ENCODE measurements at places on chromosomes 2 and 18. TPM values are rescaled to one million over a fixed set of nuclear protein-coding genes. Genes with fewer than 3 reads are reported as not detected.

DNA sequence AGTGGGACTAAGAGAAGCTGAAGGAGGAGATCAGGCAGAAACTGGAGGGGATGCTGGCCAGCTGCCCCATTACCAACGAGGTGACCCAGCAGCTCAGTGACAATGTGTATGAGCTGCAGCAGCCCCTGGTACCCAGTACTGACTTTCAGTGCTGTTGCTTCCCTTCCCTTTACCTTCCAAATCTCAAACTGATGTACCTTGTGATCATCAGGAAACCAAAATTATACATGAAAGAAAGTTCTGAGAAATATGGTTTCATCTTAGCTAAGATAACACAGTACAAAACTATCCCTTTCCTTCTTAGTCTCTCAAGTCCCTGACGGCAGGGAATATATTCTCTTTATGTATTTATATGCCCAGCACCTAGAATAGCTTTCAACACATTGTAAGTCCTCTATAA, 52.3 kb upstream of the CERS6 start:
- no peak for DNase-seq

DNA sequence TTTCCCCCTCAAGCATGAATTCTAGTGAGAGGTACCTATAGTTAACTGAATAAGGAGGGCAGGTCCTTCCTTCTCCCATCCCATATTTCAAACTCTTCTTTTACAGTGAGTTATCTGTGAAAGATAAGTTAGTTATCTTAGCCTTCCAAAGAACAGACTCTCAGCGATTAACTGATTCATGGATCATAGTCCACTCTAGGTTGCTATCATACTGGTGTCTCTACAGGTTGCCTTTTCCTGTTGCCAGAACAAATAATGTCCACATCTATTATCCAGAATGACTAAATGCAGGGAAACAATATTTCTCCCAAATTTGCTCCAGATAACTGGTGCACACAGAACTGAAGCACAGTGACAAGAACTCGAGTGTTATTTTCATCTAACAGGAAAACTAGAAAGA, 68.3 kb downstream of the MEP1B start:
- no peak for DNase-seq

DNA sequence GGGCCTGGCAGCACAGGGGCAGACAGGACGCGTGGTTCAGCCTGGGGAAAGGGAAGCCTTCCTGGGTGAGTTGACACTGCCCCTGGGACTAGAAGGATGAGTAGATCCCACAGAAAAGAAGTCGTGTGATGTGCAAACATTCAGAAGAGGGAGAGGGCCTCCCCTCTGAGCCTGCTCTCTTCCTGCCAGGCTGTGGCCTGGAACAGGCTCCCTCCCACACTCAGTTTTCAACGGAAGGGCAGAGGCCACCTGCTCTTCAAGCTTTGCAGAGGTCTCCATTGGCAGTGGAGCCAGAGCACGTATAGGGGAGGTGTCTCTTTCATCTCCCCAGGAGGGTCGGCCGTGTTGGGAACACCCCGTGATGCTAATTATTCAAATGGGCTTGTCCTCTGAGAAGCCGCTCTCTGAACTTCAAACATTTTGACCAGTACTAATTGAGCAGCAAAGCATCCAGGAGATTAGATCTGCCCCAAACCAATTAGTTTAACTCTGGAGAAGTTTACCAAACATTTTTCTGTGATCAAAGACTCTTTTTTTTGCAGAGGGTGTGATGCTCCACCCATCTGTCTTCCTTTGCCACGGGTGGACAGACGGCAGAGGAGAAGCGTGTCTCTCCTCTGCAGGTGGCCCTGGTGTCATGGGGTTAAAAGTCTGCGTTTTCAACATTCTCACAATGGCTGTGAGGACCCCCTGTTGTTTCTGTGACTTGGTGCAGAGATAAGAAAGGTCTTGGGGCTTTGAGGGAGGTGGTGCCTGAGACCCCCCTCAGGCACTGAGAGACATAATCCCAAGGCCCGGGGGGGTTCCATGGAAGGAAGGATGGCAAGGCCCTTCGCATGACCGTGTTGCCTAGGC, 29.5 kb upstream of the ODC1 start:
- no peak for DNase-seq

GRCh38 chr2:84234103-84234502, 225.0 kb downstream of the SUCLG1 start:
- no peak for DNase-seq

DNA sequence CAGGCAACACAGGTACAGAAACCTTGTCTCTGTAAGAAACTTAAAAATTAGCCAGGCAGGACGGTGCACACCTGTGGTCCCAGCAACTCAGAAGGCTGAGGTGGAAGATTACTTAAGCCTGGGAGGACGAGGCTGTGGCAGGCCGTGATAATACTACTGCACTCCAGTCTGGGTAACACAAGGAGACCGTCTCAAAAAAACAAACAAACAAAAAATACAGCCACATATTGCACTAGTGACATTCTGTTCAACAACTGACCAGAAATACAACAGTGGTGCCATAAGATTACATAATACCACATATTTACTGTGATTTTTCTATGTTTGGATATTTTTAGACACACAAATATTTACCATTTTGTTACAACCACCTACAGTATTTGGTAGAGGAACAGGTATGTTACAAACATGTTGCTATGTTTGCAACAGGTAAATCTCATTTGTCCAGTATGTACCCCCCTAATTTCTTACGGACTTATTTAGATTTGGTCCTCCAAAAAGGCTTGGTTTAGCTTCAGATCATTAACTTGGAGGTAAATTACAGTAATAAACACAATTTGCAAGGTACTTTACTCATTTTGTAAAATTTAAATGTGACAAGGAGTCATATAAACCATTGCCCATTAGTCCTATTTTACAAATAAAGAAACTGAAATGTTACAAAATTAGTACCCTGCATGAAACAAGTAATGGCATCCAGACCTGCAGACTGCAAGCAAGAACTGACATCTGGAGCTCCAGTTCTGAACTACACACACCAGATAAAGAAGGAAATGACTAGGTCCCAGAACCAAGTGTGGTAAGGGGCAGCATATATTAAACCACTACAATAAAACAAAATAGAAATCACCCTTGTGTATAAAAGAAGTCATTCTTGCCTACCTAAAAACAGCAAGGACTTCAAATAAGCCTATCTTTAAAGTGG, 36.8 kb downstream of the TRIP12 start:
- DNase-seq = no peak

GRCh38 chr2:118294063-118294462, 205.8 kb downstream of the INSIG2 start:
- no peak for DNase-seq

DNA sequence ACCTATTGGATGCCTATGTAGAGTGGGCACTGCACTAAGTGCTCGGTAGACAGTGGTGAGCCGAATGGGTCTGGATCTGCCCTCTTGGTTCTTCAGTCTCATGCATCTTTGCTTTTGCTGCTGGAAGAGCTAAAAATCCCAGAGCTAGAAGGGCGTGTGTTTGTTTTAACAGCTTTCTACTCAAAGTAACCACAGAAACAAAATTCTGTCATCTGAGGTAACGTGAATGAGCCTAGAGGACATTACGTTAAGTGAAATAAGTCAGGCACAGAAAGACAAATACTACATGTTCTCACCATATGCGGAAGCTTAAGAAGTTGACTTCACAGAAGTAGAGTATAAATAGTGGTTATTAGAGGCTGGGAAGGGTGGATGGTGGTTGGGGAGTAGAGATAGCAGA, 119.8 kb downstream of the PLB1 start:
- no peak for DNase-seq

DNA sequence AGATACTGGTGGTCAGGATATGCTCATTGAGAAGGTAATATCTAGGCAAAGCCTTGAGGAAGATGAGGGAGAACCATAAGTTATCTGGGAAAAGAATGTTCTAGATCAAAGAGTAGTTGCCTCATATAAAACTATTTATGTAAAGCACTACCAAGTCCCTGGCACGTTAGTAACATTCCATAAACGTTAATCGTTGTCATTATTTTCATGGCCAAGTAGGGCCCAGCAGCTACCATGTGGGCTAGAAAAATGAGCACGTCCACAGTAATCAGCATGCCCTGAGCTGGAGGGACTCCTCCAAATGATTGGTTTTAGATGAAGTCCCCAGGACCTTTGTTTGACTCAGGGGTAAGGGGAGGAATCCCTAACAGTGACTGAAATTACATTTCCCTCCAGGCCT, 32.7 kb upstream of the AFTPH start:
- DNase-seq = peak; percentile 24

DNA sequence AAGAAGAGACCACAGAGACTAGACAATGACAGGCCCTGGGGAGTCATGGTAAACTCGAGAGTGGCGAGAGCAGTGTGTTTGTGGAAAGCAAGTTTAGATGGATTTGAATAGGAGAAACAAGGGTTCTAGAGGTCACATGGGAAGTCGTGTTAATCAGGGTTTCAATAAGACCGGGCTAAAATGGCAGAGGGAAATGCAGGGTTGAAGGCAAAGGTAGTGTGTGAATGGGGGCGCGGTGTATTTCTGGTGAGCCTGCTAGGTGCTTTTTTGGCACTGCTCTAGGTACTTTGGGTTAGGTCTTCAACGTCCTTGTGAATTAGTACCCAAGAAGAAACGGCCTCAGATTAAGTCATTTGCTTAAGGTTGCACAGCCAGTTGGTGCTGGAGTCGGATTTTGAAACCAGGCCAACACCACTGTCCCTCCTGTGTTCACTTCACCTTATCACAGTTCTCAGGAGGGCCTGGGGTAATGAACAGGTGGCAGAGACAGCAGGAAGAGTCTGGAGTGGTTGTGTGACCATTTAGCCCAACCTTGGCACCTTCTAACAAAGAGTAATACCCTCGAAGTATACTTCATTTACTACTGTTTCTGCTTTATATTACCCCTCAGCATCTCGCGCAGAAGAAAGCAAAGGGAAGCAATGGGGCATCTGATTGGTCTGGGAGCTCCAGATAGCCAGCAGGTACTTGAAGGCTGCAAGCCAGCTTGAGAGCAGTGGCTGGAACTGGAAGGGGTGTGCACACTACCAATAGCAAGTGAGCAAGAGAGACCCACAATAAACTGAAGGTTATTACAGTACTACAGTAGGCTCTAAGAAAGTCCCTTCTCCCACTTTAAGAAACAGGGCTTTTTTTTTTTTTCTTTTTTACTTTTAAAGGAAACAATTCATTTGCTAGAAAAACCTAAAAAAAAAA, 33.4 kb upstream of the GAREM2 start:
- DNase-seq = no peak

Gene HDLBP
- 922 TPM for total RNA-seq

Gene C2orf92
- 8.5 TPM for total RNA-seq

Gene LYG2
- total RNA-seq = not detected

Gene FBLN7
- total RNA-seq = not detected

Gene CCL20
- total RNA-seq = not detected

Gene CROCC2
- total RNA-seq = not detected

Gene LDLRAD4
- total RNA-seq = 40.1 TPM

Gene EXOC6B
- total RNA-seq = 26.2 TPM

Gene KIF1A
- total RNA-seq = 20.3 TPM

Measured in astrocyte (in vitro differentiated cells and primary cell).